Activated CD4-positive, alpha-beta T cell treated with anti-CD3 and anti-CD28 coated beads for 36 hours (primary cell): ENCODE measurements at places on chromosomes 1 and 21.

DNA sequence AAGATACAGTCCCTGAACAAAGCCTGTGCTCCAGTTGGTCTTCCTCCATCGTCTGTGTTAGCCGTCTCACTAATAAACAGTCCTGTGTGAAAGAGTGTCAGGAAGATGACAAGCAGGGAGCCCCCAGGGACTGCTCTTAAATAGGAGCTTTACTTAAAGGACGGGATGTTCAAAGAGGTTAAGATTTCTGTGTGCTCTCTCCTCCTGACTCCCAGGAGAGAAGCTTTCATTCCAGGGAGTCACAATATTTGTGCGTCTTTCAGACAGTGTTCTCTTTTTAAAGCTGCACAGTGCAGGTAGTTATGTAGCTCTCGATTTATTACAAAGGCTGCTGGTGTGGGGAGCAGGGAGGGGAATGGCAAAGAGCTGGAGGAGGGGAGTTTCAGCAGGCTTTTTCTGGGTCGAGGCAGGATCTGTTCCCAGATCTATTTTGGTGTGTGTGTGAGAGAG is 43.5 kb downstream of the STYXL2 start:
- DNase-seq: no peak

DNA sequence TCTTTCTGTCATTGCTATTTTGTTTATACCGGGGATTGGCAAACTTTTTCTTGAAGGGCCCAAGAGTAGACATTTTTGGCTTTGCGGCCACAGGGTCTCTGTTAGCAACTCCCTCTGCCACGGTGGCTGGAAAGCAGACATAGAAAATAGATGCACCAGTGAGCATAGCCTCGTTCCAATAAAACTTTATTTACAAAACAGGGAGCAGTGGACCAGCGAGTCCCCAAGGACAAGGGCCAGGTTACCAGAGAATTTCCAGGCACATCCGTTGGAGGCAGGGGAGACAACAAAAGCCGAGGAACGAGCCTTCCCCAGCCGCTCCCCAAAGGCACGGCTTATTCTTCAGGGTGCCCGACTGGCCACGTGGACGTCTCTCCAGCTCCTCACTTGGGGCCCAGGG is 26.5 kb downstream of the FAAP20 start:
- no peak for DNase-seq

- DNase-seq: peak; percentile 91
These were observed 26.9 kb upstream of the LBR start for GRCh38 chr1:225454733-225455132.

DNA sequence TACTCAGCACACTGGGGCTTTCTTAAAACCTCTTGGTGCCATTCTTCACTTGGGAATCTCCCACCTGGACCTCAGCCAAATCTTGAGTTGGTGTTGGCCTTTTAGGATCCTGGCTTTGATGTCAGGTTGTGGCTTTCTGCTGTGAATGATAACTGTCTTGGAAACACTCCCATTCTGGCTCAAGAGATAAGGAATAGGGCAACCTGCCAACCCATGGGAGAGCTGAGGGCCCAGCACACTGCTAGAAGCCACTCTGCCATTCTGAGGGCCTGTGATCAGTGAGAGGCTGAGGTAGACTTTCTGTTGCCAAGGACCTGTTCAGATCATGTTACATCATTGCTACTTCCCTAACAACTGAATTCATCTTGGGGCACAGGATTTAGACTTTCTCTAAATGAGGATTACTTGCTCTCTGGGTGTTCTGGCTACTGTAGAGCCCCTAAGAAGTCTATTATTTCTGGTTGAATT is 45.8 kb downstream of the TTC39A start:
- no peak for DNase-seq

DNA sequence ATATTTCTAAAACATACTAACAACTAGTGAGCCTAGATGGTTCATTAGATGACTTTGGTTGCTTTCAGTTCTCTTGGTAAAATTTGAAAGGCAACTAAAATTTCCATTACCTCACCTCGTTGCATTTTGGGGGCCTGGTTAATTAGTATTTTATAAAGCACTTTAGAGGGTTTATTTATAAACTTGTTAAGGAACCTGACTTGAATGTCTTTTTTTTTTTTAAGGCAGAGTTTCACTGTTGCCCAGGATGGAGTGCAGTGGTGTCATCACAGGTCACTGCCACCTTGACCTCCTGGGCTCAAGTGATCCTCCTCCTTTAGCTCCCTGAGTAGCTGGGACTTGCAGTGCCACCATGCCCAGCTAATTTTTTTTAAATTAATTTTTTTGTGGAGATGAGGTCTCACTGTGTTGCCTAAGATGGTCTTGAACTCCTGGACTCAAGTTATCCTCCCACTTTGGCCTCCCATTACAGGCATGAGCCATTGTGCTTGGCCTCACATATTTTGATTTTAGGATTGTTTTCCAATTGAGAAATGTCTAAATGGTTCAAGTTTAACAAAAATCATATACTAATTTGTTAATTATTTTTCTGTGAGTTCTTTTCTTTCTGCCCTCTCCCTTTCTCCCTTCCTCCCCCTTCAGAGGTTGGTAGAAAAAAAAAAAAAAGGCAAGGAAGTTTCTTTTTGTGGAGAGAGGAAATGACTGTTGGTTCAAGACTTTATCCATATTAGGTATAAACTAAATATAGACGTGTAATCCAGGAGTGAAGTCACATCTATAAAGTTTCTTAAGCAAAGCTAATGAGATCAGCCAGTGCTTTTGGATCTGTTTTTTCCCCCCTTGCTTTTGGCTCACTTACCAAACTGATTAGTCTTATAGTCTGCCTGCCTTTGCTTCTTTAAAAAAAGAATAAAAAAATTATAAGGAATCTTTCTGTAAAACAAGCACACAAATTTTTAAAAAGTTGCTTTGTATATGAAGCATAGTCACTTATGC is 24.7 kb downstream of the CLIC4 start:
- no peak for DNase-seq

DNA sequence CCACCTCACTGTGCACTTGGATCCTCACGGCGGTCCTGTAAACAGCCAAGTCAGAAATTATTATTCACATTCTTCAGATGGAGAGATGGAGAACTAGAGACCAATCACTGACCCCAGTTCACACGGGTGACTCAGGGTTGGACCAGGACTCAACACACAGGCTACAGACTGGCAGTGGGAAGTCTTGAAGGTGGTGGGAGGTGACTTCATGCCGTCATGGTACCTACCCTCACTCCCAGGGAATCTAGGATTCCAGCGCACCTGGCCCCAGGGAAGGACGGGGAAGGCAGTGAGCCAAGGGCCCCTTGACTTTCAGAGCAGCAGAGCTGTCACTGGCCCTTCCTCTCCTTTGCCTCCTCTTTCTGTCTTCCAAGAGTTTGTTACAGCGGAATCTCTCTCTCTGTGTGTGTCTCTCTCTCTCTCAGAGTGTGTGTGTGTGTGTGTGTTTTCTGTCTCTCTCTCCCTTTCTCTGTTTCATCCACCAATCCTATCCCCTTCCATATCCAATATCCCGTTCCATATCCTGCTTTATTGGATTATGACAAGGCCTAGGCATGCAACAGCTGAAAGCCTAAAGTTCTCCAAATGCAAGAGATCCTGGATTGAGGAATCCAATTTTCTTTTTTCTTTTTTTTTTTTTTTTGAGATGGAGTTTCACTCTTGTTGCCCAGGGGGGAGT is 11.7 kb downstream of the OPTC start:
- no peak for DNase-seq

DNA sequence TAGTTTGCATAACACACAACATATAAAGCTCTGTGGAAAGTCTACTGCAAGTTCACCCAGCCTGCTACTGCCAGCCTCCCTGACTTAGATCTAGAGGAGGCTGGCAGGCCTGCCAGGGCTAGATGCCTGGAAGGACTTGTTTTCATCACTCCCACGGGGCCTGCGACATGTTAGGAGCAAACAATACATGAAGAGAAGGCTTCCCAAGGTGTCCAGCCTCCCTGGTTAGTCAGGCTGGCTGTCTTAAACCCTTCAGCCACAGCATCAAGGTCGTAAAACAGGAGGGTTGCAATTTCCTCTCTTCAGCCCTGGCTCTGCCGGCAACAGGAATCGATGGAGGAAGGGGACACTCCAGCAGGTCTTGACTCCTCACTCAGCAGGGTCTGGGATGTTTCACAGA is 104.5 kb downstream of the NGF start:
- DNase-seq: no peak

- no peak for DNase-seq
These were observed 16.3 kb upstream of the PTTG1IP start for GRCh38 chr21:44889625-44890337.

GRCh38 chr1:6861075-6861724 is 75.9 kb downstream of the CAMTA1 start:
- no peak for DNase-seq

GRCh38 chr1:28370239-28371009 is 884 bp downstream of the PHACTR4 start:
- peak; percentile 54 for DNase-seq

DNA sequence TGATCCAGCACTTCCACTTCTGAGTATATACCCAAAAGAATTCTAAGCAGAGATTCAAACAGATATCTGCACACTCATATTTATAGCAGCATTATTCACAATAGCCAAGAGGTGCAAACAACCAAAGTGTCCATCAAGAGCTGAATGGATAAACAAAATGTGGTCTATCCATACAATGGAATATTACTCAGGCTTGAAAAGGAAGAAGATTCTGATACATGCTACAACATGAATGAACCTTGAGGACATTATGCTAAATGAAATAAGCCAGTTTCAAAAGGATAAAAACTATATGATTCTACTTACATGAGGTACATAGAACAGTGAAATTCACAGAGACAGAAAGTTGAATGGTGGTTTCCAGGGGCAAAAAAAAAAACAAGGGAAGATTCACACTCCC is 88.9 kb downstream of the CCDC185 start:
- no peak for DNase-seq

DNA sequence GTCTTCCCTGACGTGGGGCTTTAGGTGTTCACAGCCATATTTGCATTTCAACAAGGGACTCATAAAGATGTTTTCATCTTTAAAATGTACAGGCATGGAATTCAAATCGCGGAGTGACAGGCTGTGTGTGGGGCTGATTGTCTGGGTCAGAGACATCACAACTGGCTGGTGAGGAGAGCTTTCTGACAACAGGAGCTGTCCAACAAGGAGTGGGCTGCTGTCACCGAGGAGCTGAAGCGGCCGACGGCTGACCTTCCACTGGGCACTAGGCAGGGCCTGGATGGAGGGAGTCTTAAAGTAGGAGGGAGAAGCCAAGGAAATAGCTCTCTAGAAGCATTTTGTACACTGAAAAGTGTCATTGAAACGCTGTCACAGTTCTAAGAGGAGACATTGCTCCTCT is 30.5 kb upstream of the SCMH1 start:
- no peak for DNase-seq

DNA sequence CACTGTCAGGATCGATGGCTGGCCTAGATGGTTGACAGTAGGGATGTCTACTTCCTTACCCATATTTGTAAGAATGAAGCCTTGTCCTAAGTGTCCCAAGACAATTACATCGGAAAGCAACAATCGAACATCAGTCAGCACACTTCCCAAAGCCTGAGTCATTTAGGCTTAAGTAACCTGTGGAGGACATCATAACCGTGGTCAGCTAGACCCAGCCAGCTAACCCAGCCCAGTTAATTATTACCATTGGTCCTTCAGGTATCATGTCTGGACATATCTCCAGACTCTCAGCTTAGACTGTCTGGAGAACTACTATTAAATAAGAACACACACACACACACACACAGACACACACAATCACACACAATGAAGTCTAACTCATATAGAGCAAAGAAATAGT is 264.7 kb downstream of the TRABD2B start:
- DNase-seq: no peak

DNA sequence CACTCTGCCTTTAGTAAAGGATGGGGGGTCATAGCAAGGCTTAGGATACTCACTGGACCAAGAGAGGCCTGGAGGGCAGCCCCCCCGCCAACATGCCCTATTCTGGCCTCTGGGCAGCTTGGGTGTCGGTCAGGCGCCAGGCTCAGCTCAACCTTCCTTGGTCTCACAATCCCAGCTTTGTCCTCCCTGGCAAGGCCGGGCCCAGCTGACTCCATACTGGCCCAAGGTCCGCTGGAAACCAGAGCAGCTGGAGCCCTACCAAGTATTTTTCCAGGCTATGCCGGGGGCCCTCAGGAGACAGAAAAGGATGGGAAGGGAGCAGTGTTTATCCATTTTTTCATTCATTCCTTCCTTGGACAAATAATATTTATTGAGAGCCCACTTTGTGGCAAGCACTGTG is 6.2 kb downstream of the FBXO2 start:
- DNase-seq: no peak

DNA sequence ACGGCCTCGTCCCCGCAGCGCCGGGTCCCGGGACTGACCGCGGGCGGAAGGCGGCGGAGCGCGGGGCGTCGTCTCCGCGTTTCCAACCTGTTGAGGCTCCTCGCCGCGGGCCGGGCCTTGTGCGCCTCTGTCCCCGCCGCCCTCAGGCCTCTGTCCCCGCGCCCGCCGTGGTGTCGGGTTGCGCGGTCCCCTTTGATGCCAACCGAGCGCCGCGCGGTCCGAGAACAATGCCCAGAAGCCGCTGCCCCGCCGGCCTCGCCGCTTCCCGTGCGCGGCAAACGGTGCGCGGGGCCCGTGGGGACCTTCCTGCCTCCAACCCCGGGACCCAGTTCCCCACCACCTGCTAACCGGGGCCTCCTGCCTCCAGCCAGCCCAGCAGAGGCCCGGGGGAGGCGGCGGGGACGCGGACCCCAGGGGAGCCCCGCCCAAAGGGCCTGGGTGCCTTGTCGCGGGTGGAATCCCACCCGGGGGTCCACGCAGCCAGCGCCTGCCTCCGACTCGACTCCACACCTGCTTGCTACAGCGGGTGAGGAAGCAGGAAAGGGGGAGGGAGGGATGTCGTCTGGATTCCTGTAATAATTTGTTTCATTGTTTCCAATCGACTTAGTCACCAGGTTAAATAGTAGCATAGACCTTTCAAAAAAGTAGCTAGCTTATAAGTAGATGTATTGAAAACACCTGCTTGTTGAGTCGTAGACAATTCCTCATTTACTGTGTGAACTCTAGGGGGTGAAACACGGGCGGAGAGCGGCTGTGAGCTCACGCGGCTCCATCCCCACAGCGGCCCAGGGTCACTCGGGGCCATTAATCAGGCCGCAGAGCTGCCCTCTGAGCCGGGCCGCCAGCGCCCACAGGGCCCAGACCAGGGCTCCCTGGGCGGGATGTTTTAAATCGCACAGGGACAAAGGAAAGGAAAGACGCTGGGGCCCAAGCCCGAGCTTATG is 1.1 kb downstream of the COL18A1 start:
- DNase-seq: peak; percentile 50
